Stimulated activated CD4-positive, alpha-beta T cell treated with anti-CD3 and anti-CD28 coated beads, TNF-alpha, amount 100 ng/mL, for 4 hours (primary cell): ENCODE measurements at places on chromosomes 1 and 21.

- no peak for DNase-seq
These were observed 38.3 kb downstream of the ELK4 start for GRCh38 chr1:205593532-205593931.

DNA sequence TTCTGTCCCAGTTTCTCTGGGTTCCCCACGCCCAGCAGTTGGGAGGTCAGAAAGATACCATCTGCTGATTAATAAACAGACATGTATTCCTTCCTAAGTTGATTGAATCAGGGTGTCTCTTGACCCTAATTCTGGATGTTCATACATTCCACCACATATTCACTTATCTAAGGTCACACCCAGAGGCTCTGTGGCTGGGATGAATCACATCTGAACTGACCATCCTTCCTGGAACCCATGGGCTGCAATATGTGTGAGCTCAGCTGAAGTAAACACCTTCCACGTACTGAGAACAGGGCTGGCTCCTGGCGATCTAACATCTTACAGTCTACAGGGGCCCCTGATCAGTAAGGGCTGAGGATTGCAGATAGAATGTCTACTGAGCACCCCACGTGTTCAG is 20.5 kb upstream of the TRABD2B start:
- no peak for DNase-seq

- no peak for DNase-seq
These were observed 845.5 kb upstream of the ADGRL4 start for GRCh38 chr1:79852004-79852403.

DNA sequence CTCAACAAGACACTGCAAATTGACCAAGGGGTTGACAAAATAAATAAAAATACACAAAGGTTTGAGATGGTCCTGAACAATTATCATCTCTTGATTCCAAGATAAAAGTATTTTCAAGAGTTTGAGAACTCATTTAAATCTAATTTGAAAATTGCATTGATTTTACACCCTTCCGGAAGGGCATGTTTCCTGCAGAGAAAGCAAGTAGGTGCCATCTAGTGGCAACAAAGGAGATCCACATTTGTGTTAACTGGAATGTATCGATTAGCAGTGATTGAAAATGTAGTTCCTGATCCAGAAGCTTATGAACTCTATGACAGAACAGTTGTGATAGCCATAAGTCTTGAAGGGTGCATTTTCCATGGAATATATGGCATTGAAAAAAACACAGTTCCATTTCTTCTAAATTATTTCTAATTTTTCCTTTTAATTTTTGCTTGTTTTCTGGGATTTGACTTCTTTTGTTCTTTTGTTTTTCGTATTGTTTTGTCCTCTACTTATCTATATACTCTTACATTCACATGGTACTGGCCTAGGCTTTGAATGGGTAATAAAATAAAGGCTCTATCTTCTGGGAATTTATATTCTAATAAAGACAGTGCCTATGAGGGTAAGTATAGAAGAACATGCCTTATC is 143.7 kb downstream of the DNM3 start:
- no peak for DNase-seq

- no peak for DNase-seq
These were observed 48.0 kb downstream of the PRKAB2 start for GRCh38 chr1:147124266-147124665.

- no peak for DNase-seq
These were observed 654.2 kb upstream of the PKN2 start for GRCh38 chr1:88029899-88030298.

DNA sequence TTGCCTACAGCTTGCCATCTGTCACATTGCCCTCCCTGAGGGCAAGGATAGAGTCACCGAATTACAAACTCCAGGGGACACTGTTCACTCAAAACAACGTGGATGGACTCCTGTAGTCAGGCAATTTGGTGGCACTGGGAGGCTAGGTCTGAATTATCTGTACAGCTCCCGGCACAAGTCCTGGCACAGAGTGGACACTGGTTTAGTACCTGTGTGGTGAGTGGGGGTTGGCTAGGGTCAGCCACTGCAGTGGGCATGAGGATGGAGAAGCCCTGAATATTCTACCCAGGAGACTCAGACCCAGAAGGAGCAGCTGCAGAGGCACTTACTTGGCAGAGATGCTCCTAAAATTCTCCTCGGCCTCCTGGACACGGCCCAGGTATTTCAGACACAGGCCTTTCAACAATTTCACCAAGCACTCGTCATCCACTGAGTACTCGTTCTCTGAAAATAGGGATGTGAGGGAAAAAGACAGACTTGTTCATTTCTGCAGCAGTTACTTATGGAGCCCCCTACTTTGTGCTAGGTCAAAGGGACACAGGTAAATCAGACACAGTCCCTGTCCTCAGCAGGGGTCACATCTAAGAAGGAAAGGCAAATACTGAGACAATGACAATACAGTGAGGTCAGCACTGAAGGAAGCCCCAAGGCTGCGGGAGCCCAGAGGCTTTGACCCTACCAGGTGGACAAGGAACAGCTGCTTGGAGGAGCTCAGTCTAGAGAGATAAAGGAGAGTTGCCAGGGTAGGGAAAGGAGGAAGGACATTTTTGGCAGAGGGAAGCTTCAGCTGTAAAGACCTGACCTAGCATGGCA is 40.5 kb downstream of the TTC39A start:
- DNase-seq = no peak

GRCh38 chr1:92587445-92587844 is 100.7 kb upstream of the GFI1 start:
- no peak for DNase-seq

- no peak for DNase-seq
These were observed 98.0 kb downstream of the KCNH1 start for GRCh38 chr1:211035821-211036380.

- DNase-seq = no peak
These were observed 8.9 kb upstream of the OPRD1 start for GRCh38 chr1:28803051-28803450.

- peak; percentile 29 for DNase-seq
These were observed 167.7 kb upstream of the CSF3R start for GRCh38 chr1:36650200-36651065.

DNA sequence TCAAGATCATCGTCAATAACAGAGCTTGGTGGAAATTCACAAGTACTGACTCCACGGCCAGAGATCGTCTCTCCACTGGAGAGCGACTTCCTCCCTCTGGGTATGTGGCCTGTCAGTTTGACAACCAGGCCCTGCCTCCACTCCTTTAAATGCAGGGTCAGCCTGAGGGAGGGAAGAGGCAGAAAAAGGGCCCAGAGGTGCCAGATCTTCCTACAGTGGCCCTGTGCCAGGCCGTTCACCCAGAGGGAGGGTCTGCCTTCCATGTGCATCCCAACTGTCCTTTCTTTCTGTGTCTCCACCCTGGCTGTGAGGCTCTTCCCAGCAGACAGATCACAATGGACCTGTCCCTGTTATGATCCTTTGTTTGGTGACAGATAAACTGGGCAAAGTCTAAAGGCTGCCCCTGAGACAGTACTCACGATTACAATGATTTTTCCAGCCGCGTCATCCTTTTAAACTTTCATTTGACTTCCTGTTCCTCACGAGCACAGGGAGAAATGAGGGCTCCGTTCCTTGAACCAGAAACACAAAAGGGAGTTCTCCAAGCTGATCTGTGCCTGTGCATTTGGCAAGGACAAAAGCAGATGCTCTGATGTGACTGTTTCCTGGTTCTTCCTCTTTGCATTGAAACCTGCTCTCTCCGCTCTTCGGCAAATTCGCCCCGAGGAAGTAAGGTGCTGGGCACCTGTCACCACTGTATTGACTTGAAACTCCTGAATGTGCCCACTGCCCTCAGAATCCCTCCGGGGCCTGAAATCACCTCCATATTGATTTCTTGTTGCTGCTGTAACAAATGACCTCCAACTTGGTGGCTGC is 126.7 kb downstream of the PGBD5 start:
- DNase-seq = no peak

DNA sequence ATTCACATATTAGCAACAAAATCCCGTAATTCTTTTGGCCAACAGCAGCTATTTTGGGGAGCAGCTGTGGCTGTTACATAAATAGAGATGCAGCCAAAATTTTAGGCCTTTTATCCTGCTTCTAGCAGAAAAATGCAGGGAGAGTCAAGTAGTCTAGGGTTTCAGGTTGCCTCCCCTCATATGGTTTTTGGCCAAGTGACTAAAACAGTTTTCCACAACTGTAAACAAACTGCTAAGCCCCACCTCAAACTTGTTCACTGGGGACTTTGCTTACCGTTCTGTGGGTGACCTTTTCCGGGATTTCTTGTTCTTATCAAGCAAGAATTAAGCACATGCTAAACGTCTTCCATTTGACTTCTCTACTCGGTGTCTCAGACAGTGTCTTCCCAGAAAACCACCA is 133.4 kb downstream of the EDEM3 start:
- DNase-seq = no peak

- DNase-seq = no peak
These were observed 6.3 kb downstream of the TOMM20 start for GRCh38 chr1:235122348-235122747.

GRCh38 chr1:192803501-192803900 is 5.3 kb upstream of the RGS2 start:
- DNase-seq = no peak

DNA sequence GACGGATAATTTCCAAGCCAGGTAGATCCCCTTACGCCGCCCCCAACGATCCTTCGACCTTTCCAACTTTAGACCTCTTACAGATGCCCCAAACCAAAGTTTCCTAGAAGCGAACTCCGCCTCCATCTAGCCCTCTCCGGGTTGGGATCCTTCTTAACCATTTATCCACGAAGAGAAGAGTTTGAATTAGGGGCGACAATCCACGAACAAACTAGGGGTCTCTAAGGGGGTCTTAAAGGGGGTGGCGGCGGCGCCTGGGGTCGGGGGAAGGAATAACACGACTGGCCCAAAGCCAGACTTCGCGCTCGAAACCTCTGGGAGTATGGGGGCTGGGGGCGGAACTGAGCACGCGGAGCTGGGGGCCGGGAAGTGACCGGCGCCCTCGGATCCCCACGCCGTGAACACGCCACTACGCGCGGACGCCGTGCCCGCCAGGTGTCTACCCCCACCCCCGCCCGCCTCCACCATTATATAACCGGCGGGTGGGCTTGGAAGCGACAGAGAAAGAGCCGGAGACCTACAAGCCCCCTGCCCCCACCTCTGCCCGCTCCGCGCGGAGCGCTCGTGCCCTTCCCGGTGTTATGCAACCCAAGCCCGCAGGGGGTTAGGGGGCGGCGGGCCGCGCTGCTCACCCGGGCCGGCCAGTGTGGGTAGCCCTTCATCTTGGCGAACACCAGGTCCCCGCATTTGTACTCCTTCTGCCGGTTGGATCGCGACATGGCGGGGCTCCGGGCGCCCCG is 594 bp downstream of the HDGF start:
- no peak for DNase-seq

DNA sequence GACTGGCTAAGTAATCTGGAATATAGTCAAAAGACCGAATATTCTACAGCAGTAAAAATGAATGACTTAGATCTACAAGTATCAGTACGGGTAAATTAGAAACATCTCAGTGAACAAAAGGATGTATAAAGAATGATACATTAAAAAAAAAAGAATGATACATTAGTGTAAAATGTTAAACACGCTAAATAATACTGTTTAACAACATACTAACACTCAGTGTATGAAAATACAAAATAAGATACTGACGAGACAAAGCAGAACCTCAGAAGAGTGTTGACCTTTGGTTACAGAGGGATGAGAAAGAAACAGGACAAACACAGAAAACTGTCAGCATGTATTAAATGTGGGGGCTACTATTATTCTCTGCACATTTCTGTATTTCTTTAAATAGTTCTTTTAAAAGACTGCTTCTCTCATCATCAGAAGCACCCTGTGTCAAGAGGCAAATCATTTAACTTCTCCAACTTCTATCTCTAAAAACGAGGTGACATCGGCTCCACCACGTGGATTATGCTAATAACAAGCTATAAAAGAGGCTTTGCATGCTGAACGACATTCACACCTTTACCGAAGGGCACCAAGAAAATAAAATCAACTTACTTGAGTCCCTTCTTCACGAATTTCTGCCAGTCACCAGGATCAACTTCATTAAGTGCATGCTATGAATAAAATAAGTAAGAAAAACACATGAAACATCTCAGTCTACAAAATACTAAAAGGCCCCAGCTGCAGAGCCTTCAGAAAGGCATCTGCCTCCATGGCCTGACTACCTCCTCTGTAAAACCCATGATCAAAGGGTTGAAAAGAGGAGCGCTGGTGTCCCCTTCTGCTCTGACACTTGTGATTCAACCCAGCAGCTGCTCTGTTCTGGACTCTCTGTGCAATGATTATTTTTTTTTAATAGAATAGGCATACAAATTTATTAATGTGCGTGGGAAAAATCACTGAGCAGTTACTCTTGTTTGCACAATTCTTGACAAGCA is 42.5 kb downstream of the MRAP start:
- DNase-seq = no peak

- DNase-seq = no peak
These were observed 290.4 kb downstream of the AKT3 start for GRCh38 chr1:243559575-243560162.

DNA sequence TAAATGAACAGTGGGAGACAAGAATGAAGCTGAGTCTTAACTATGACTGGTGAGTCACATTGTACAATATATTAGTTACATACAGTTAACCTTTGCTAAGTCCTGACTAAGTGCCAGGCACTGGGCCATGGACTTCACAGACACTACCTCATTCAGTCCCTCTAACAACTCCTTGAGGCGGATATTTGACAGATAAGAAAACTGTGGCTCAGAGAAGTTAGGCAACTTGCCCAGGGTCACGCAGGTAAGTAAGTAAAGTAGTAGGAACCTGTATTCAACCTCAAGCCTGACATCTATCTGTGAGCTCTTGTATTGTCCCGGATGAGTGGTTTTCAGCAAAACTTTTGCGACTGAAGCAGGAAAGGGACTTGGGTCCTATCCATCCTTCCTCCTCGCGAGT is 62.1 kb downstream of the GNG12 start:
- DNase-seq = no peak

DNA sequence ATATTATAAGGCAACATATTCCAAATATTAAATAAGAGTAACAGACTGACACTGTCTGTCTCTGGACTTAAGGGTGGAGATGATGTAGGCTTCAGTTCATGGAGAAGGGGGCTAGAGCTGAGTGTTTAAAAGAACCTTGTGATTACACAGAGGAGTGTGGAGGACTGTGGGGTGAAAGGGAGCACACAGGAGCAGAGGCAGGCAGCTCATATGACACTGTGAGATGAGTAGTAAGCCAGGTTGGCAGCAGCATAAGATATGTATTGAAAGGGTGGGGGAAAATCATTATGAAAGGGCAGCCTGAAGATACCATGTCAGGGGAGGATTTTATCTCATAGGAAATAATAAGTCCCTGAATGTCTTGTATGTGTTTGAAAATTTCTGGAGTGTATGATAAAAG is 104.5 kb downstream of the AK5 start:
- no peak for DNase-seq

GRCh38 chr1:36076979-36077573 is 6.8 kb upstream of the TEKT2 start:
- no peak for DNase-seq
